ENCODE measurements at places on chromosomes 2 and 18.

GRCh38 chr2:134087371-134087921 is 166.4 kb upstream of the MGAT5 start:
- no peak for DNase-seq

DNA sequence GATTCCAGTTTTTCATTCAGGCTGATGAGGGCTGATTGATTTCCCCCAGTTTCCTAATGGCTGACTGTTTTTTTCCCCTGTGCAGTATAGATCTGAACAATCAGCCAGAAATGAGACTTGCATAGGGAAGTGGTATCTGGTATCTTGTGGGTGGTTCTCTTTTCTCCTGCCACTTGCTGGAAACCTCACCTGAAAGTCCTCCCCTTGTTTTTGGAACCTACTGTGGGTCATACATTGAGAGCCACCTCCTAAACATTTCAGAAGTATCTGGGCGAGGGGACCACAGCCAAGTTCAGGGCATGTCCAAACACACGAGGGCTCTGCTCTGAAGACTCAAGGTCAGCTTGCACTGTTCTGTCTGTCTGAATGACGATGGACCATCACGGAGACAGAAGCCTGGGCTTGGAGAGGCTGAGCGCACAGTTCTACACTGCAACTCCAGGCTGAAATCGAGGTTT is 19.3 kb downstream of the ALPK2 start:
- no peak for DNase-seq

- no peak for DNase-seq
These were observed 112.0 kb upstream of the CTDP1 start for GRCh38 chr18:79567481-79568147.

DNA sequence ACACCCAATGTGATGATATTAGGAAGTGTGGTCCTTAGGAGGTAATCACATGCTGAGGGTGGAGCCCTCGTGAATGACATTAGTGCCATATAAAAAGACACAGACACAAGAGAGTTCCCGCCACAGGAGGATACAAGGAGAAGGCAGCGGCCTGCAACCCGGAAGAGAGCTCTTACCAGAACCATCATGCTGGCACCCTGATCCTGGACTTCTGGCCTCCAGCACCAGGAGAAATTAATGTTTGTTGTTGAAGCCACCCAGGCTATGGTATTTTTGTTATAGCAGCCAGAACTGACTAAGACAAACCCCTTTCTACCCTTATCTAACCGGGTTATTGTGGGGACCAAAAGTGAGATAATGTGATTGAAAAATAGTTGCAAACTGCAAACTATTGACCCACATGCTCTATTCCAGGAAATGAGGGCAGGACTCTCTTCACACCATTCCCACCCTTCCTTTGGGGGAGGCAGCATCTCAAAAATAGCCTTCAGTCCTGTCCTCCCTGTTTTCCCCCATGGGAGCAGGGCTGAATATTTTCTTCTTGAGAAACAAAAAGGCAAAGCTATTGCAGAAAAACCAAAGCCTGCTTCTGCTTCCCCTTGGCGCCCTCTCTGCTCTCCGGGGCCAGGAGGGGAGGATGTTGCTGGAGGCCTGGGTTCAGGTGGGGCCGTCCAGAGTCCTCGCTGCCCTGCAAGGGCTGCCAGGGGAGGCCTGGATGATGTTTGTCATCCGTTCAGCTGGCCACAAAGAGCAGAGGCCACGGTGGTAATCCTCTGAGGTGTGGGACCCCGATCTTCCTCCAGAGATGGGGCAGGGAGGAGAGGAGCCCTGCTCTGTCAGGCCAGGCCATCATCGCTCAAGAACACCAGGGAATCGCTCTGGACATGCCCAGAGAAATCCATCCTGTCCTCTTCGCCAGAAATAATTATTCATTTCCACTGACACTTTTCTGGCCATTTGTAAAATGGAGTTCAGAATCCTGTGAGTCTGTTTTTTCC is 73.8 kb upstream of the HAAO start:
- no peak for DNase-seq

GRCh38 chr2:715854-716560 is 38.8 kb upstream of the TMEM18 start:
- DNase-seq, result no peak

DNA sequence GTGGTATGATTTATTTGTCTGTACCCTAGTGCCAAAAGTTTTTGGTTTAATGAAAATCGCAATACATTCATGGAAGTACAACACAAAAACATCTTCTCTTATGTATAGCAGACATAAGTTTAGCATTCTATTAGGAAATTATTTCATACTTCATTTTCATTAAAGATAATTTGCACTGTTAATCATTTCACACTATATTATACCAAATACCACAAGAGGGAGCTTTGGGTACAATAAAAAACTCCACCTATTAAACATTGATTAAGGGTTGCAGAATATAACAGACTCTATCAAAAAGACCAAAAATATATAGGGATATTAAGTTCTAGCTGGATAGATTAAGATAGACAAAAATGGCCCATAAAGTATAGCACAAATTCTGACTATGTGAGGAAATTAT is 79.0 kb downstream of the SLC66A3 start:
- DNase-seq, result no peak

DNA sequence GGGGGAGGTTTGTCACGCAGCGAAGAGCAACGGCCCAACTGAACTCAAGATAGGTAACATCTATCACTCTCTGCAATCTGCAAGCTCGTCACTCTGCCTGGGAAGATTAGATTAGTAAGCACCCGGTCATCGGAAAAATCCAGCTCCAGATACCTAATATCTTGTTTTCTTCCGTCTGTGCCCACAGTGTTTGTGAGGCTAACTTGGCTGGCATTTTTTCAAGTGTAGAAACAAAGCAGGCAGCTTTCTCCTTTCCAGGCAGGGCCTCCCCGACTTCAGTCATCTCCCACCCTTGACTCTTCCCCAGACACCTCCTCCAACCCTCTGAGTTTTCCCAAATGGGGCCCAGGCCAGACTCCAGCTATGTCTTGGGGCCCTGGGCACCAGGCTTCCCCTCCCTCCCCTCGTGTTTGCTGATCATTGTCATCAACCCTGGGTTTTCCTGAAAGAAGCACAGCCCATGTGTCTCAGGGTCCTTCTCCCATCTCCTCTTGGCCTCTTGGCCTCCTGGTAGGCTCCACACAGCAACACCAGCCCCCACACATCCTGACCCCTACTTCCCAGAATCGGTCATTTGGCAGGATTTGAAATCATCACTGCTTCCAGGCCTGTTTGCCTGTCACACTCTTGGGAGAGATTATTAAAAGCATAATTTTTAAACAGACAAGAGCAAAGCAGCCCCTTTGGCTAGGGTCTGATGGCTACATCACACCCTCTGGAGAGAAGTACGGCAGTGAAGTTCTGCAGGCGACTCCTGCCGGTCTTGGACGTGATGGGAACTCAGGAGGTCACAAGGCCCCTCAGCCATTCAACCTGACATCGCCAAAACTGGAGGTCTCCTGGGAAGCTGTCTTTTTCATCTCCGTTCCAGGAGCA is 144.9 kb upstream of the ID2 start:
- no peak for DNase-seq

GRCh38 chr18:9437672-9438071 is 37.6 kb upstream of the RALBP1 start:
- no peak for DNase-seq

GRCh38 chr18:23733895-23734294 is 44.6 kb downstream of the LAMA3 start:
- DNase-seq, result no peak
